ENCODE measurements at places on chromosomes 11 and 22.

DNA sequence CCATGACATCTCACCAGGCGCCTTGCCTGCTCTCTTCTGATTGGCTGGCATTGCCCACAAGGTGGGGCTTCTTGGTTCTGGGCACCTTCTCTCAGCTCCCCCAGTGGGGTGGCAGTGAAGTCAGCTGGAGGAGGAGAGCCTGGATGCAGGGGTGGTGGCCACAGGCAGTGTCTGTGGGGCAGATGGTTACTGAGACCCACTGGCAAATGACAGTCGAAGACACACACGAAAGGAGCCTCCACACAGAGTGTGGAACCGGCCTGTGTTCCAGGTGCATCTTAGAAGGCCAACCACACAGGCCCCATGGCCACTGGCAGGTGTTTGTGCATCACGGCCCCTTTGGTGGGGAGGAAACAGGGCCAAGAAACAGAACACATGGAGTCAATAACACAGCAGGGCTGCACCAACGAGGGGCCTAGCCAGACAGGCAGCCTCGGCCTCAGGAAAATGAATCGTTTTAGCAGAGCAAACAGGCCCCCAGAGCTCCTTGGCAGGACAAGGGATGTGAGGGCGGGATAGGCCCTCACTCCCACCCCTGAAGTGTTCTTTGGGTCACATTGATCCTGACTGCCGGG lies 683.4 kb downstream of the TBC1D22A start:
- no peak for DNase-seq

GRCh38 chr11:77589521-77590193 lies at the start of gene AQP11:
Gene AQP11 (plus strand): TSS chr11:77589953. CDS start chr11:77589993, 40 bp downstream.
- peak; percentile 28 for DNase-seq

DNA sequence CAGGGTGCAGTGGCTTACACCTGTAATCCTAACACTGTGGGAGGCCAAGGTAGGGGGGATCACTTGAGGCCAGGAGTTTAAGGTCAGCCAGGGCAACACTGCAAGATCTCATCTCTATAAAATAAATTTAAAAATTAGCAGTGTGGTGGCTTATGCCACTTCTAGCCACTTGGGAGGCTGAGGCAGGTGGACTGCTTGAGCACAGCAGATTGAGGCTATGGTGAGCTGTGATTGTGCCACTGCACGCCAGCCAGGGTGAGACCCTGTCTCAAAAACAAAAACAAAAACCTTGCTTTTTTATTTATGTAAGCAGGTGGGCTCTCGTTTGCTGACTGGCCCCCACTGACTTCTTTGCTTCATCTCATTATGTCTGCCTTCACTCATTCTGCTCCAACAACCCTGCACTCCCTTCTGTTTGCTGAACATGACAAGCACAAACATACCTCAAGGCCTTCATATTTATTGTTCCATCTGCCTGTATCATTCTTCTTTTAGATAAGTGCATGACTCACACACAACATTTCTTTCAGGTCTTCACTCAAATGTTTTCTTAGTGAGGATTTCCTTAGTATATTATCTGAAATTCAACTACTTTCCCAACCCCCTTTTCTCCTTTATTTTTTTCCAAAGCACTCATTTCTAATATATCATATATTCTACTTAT lies 32.4 kb upstream of the CLNS1A start:
- no peak for DNase-seq

DNA sequence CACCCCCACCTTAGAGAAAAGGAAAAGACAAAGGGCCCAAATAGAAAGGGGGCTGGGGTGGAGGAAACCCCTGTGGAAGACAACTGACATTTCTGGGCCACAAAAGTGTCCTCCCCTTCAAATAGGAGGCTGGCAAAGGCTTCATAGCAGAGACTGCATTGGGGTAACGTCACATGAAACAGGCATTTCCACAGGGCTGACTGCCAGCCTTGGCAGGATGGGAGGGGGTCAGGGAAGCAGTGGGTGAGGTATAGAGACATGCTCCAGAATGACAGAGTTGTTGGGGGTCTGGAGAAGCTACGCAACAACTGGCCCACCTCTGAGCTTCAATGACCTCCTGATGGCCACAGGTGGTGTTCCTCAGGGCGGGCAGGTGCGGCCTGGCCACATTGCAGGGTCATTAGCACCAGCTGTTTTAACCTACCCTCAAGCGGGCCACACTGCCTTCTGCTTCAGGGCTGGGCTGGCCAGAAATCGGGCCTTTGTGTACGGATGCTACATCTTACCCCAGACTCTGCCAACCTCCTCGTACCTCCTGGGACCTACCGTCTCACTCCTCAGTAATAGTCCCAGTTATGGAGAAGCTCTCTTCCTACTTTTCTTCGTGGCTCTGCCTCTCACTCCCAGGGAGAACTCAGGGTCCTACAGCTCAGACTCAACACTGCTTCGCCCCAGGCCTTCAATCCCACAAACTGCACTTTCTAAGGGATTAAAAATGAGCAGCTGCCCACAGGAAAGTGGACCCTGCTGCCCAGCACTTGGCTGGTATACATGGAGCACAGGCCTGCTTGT lies 160.0 kb upstream of the NCAM1 start:
- DNase-seq, result no peak

DNA sequence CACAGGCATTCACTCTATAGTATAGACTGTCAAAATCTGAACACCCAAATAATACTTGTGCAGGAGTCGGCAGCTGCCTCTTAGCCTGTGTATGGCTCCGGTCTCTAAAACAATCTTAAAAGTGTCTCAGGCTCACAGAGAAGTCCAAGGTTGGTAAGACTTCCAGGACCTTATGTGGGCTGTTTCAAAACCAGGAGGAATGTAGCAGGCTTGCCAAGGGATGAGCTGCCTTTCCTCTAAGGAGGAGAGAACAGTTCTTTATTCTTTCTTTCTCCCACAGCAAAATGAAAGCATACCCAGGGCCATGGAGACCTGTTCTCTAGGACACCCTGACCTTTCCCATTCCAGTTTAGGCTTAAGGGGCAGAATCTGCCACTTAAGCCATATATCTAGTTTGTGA lies 176.5 kb downstream of the TRPC6 start:
- DNase-seq, result no peak

DNA sequence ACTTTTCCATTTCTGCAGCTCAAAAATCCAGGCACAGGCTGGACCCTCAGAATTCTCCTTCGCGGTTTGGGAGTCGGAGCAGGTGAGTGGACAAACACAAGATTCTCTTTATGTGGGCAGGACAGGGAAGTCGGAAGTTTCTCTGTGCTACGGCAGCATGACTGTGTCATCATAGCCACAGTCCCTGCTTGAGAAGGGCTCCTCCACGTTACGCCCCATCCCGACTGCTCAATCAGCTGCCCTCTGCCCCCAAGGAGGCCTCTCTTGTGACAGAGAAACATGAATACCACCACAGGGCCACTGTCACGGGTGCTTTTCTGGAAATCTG lies 89.0 kb upstream of the SHISAL1 start:
- DNase-seq, result no peak

GRCh38 chr11:63767565-63768236 lies 874 bp downstream of the ZFTA start:
- peak; percentile 25 for DNase-seq

- DNase-seq, result no peak
These were observed 70.5 kb downstream of the LINC01488 start for GRCh38 chr11:69551963-69552362.

DNA sequence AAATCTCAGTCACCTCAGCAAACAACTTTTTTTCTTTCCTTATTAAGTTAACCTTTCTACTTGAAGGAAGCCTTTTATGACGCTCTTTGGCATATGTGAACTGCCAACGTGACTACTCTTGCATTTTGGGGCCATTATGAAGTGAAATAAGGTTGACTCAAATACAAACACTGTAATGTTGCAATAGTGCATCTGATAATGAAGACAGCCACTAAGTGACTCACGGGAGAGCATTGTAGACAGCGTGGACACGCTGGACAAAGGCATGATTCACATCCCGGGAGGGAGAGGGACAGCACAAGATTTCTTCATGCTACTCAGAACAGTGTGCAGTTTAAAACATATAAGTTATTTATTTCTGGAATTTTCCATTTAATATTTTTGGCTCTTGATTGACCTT lies 560.8 kb downstream of the ETS1 start:
- no peak for DNase-seq

DNA sequence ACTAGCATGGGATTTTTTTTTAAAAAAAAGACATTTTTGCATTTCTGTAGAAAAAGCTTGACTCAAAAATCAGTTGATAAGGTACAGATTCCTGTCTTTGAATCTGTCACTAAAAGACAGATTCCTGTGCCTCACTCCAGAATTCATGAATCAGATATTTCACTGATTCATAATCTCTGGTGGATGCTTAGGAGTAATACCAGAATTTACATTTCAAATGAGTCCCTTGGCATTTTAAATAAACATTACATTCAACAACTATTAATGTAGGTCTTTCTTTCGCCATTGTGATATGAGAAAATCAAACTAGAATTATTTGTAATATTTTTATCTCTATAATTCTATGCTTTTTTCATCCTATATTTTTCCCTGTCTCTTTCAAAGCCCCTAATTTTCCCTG lies 128.3 kb downstream of the APIP start:
- no peak for DNase-seq

- DNase-seq, result no peak
These were observed 21.0 kb downstream of the LMO1 start for GRCh38 chr11:8242499-8243280.

DNA sequence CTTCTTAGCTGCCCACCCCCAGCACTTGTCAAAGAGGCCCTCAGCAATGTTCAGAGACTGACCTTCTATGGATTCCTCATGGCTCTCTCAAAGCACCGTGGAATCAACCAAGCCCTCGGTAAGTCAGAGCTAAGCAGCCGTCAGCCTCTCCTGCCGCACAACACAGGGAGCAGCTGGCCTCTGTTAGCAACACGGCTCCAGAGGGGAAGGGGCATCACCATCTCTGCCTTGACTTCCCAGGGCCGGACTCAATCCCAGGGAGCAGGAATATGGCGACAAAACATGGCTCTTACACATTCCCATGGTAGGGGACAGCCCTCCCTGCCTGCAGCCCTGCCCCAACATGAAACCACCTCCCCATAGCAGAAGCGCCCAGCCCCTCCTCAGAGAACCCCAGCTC lies 18.9 kb downstream of the ARFGAP2 start:
- DNase-seq, result no peak

DNA sequence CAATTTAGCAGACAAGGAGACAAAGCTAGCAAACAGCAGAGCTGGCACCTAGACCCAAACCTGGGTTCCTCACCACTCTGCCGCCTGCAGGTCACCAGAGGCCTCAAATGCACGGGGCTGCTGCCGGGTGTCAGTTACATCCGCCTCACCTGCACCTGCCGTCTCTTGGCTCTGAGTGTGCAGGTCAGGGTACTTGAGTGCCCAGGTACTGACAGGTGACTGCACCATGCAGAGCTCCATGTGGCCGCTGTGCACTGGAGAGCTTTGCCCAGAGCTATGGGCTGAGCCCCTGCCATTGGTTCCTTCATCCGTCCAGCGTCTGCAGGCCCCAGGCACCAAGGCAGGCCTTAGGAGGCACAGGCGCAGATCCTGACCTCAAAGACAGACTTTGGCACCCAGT lies 35.0 kb downstream of the PDGFB start:
- no peak for DNase-seq

GRCh38 chr11:128726458-128727139 lies 32.7 kb downstream of the FLI1 start:
- DNase-seq, result peak; percentile 74

DNA sequence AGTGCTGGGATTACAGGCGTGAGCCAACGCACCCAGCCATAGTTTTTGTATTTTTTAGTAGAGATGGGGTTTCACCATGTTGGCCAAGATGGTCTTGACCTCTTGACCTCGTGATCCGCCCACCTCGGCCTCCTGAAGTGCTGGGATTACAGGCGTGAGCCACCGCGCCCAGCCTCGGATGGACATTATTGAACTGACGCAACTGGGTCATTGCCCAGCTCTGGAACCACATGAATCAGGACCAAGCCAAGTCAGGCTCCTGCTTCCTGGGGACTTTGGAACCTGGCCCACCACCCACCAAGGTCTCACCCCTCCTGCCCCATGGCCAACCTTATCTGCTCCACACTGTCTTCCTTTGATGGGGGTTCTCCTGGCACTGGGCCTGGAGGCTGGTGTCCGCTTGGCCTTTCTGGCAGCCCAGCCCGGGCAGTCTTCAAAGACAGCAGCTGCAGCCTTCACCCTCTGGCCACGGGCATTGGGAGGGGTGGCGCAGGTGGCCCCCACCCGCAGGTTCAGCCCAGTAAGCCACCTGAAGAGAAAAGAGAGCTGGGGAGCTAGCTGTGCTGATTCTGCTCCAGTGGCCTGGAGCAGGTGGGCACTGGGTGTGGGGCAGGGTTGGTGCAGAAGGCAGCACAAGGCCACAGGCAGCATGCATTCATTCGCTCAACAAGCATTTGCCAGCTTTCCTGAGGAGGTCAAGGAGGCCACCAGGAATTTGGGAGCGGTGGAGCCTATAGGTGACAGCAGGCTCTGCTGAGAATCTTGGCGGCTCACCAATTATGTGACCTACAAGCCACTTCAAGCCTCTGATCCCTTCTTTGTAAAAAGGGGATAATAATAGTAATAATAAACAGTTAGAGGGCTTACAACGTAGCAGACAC lies 5.7 kb downstream of the CHADL start:
- no peak for DNase-seq

DNA sequence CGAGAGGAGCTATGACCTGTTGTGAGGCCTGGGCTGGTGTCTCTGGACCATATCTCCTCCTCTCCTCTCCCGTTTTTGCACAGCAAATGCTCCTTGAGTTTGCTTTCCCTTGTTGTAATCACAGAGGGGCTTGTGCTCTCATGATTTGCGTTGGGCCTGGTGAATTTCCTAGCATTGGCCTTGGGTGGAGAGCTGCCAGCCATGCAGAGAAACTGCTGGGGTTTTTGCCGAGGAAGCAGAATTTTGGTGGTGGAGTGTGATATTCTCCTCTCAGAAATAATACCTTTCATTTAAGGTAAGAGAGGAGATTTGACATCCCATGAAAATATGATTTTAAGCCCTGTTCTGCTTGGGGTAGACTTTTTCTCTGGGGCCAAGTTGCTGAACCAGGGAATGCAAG lies 175.7 kb upstream of the CADM1 start:
- no peak for DNase-seq

- DNase-seq, result no peak
These were observed 179.6 kb downstream of the TTC28 start for GRCh38 chr22:28500006-28500405.

DNA sequence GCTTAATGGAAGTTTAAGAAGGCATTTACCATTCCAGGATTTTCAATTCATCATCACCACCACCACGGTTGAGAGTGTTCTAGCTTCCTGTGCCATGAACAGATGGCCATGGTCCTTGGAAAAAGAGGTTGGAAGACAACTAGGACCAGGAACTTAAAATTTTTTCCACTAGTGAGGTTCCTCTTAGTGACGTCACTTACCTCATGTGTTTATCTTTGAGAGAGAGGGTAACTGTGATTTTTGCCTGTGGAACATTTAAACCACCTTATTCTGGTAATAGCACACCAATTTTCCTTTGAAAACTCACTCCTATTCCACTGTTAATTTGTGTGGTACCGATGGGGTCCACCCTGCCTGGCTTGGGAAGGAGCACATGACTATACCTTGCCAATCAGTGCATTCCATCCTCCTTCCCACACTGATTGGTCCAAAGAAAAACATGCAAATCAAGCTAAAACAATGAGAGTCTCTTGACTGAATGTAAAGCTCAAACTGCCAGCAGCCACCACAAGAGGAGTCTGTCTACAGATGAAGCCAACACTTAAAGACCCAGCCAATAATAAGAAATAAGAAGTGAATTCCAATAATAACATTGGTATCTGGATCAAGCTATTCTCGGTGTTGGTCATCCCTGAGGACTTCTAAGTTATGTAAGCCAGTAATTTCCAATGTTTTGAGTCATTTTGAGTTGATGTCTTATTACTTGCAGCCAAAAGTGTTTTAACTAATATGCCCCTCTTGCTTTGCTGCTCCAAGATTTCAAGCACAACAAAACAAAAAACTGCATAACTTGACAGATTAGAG lies 111.8 kb downstream of the MPPED2 start:
- no peak for DNase-seq

Measured in T-cell (primary cell).